AG09319 (cell line): ENCODE measurements at places on chromosomes 16 and 17.

GRCh38 chr16:49635009-49635350 is 220.9 kb downstream of the ZNF423 start:
- no peak for DNase-seq

- no peak for DNase-seq
These were observed 115.2 kb downstream of the PITPNC1 start for GRCh38 chr17:67492251-67492740.

DNA sequence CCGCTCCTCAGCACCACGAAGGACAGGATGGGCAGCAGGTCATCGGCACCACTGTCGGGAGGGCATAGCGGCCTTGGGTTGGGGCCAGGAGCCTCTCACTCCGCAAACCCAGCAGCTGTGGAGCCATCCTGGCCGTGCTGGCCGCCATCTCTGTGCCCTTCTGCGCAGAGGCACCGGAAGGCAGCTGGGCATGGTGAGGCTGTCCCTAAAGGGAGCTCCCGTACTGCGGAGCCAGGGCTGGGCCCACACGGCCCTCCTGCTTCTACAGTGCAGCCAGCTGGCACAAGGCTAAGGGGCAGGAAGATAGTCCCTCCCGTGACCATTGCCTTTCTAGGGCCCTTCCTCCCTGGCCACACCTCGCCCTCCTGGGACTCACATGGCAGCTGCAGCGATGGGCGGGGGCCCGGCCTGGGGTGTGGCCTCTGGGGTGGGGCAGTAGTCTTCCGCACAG is 7.0 kb upstream of the SPATA2L start:
- DNase-seq = no peak

DNA sequence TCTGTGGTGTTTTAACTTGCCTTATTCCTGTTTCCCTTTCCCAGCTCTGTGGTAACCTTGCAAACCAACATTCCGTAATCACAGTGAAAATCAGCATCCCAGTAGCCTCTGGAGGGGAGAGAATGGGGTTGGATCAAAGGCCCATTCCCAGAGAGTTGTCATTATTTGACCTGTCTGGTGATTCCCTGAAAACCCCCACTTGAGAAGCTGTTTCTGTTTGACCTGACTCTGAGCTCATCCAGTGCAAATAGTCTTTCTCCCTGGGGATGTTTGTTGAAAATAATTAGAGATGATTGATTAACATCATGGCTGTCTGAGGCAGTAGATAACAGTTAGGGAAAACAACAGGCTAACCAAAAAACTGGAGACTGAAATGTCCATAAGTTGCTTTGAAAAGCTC is 3.0 kb downstream of the CACNG1 start:
- no peak for DNase-seq

DNA sequence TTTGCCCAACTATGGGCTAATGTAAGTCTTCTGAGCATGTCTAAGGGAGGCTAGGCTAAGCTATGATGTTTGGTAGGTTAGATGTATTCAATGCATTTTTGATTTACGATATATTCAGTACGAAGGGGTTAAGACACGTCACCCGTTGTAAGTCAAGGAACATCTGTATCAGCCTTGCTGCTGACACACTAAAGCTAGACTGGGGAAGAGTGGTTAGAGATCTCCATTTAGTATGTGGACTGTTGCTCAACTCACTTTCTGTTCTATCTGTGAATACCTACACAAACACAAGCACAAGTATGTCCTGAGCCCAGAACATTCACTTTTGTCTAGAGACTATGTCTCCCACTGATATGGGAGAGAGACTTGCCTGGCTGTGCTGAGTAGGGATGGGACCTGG is 71.5 kb downstream of the VMP1 start:
- no peak for DNase-seq
